ENCODE measurements at places on chromosomes 3 and 15.

DNA sequence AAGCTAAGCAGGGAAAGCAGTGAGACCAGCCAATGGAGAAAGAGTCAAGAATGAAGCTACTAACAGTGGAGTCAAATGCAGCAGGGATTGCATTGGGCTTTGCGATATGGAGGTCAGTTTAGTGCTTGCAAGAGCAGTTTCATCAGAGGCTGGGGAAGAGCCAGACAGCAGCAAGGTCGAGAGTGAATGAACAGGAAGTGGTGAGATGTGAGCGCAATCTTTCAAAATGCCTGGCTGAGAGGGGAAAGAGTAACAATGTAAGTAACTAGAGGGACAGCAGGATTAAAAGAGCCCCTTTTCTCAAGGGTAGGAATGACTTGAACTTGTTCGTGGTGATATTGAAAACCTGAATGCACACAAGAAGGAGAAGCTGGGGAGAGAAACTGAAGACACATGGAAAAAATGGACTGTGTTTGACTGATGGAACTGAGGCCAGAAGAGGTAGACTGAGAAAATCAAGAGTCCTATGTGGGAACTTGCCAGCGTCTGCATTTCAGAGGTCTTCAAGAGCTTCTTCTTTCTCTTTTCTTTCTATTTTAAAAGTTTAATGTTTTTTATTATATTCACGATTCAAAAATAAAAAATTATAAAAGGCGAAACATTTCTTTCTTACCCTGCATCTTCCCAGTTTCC lies 30.6 kb upstream of the GPR160 start:
- DNase-seq = peak; percentile 6

- DNase-seq = no peak
Observed at GRCh38 chr15:46709460-46710083, 1007.7 kb upstream of the SEMA6D start.

GRCh38 chr3:119013951-119014350 lies 20.7 kb downstream of the IGSF11 start:
- no peak for DNase-seq

- peak; percentile 13 for DNase-seq
Observed at GRCh38 chr3:129439226-129439816, 427 bp downstream of the MBD4 start.

DNA sequence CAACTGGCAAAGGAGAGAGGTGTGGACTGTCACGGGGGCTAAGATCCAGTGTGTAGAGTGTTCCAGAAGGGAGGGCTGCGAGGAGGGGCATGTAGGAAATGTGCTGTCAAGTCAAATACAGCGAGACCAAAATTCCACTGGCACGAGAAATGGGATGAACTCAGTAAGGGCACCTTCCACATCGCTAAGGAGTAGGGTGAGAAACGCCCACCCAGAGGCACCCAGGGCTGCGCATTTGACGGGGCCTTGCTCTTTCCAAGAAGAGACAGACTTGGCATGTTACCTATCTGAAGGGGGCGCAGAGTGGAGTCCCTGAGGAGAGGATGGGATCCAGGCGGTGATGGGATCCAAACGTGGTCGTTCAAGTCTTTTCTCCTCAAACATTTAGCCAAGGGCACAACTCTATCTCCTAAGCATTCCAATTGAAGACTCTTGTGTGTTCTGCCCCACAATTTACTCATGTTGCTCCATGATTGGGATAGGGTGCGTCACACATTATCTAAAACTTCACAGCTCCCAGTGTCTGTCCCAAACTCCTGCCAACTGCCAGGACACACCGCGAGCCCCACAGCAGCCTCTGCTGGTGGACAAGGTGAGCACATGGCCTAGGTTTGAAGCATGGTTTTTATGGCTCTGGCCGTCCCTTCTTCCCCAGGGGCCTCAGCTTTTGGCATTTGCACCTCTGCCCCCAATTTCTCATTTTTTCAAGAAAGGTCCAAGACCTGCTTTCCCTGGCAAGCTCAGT lies 7.6 kb downstream of the SELENOS start:
- DNase-seq = no peak

DNA sequence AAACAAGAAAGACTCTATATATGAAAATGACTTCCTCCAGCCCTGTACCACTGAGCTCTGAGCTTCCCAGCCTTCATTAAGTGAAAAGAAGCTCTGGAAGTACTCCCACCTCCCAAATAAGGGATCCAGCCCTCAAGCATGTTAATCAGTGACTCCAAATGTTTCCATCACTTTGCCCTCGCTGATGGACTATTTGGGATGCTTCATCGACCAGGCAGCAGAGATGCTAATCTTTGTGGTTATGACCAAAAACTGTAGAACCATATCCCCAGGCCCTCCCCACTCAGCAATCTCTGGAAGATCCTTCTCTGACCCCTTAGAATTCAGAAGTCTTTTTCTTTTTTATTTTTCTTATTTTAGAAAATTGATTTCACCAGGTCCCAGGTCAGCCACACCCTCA lies 2.3 kb upstream of the CTDSPL start:
- DNase-seq = no peak

- no peak for DNase-seq
Observed at GRCh38 chr3:119221779-119222320, 18.8 kb downstream of the B4GALT4 start.

DNA sequence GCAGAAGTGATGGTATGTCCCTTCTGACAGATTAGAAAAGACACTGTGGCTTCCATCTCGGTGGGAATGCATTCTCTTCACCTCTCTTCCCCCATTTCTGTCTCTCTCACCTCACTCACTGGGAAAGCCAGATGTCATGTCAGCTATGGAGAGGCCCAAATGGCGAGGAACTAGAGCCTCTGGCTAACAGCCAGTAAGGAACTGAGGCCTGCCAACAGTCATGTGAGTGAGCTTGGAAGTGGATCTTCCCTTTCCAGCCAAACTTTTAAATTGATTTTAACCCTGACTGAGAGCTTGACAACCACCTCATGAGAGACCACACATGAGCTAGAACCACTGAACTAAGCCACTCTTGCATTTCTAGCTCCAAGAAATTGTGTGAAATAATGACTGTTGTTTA lies 35.2 kb upstream of the CDAN1 start:
- DNase-seq = no peak

- no peak for DNase-seq
Observed at GRCh38 chr3:144109944-144110343, 138.3 kb downstream of the DIPK2A start.

DNA sequence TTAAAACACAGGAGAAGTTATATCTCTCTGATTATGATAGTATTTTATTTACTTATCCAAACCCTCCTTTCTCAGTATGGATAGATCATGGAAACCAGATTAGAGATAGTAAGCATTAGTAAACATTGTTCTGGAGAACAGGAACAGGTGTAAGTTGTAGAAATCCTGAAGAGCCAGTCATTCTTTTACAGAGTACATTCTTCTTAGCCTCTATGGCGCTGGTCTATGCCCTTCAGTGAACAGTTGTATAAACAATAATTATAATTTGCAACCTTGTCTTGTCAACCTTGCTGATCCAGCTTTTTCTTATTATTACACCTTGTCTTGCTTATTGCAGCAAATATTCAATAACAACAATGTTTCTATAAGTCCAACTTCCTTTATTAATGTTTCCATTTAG lies 47.4 kb downstream of the SLC15A2 start:
- DNase-seq = no peak

DNA sequence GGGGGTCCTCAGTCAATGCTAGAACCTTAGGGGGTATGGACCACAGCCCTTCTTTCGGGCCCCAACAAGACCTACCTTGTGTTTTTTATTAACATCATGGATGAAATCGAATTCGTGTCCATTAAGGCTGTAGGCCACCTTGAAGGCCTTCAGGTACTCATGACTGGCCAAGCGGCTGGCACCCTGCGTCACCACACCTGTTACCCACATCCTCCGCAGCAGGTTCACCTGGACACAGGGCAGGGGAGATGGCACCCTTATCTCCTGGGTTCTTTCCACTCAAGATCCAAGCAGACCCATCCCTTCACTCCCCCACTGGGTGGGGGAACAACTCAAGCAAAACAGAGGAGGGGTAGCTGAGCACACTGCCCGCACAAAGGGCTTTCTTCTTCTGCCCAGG lies 6.6 kb downstream of the MFGE8 start:
- DNase-seq = no peak

DNA sequence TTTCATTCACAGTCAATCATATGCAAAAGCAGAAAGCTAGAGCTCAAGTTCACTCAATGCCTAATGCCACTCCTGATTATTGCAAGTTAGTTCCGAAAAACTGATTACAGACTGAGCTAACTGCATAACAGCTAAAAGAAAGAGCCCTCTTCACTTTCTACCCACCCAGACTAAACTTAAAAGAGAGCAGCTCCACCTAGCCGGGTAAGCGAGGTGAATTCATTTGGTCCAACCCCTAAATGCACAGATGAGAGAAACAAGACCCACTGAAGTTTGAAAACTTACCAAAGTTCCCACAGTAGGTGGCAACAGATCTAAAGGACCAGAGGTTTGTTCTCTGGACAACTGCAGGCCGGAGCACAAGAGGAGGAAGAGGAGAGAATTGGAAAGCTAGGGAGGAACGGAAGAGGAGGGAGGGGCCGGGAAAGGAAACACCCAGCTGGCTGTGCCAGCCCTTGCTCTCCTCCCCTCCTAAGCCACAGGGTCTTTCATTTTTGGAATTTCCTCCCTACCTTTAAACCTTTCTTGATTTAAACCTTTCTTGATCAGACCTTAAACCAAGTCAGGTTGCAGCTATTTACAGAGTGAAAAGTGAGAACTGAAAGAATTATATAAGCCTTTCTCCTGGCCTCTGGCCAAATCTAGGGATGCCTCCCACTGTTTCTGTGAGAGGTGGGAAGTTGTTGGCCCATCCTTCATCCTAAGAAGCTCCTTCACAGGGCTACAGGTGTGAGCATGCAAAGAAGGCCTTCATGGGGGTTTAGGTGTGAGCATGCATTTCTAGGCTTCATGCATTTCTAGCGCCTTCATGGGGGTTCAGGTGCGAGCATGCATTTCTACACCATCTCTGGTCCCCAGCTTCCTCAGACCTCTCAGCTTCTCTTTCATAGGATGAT lies 114.7 kb upstream of the LMOD3 start:
- DNase-seq = no peak

- no peak for DNase-seq
Observed at GRCh38 chr3:185939721-185940120, 1.9 kb upstream of the TRA2B start.

GRCh38 chr3:45938864-45939263 lies 4.4 kb upstream of the CXCR6 start:
- peak; percentile 65 for DNase-seq

DNA sequence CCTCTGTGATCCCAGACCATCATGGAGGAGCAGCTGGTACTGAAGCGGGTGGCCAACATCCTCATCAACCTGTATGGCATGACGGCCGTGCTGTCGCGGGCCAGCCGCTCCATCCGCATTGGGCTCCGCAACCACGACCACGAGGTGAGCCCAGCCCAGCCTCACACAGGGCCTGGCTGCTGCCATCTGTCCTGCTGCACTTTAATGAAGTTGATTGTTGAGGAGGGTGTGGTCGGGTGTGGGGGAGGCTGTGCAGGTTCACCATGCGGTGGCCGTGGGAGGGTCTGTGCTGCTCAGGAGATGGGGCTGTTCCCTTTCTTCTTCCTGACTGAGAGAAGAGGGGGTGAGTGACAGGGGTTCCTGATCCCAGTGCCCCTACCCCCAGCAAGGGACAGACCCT lies 30.6 kb downstream of the ACAD9 start:
- no peak for DNase-seq

DNA sequence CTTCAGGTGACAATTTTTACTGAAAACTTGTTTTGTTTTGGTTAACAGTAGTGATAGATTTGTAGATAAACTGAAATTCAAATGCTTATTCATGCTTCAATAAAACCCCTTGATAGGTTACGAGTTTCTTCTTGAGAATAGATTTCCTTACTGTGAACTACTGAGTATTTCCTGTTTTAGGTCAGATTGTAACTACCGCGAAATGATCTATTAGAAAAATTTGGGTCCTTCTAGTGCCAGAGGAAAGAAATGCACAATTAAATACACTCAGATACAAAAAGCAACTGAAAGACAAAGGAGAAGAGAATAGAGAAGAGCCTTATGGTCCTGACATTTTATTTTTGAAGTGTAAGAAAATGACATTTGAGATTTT lies 251.7 kb upstream of the TBL1XR1 start:
- DNase-seq = no peak

DNA sequence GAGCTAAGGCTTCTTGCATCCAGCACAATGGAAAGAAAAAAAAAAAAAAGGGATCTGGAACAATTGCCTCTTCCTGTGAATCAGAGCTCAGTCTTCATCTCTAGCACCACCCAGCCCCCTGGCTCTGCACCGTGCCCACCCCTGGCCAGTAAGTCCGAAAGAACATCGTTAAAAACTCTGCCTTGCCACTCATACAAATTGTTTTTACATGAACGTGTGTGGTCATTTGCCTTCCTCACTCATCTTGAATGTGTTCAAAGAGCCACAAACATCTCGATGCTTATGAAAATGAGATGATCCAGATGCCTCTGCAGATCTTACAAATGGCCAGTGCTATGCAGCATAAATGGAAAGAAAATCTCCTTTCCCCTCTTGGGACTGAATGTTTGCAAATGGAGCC lies 400.0 kb upstream of the PPP2R3A start:
- DNase-seq = no peak

- no peak for DNase-seq
Observed at GRCh38 chr15:66715181-66715624, 13.2 kb downstream of the SMAD6 start.

GRCh38 chr3:58190291-58190690 lies 20.5 kb downstream of the DNASE1L3 start:
- no peak for DNase-seq

GRCh38 chr15:88605189-88606069 lies 15.7 kb upstream of the AEN start:
- no peak for DNase-seq

DNA sequence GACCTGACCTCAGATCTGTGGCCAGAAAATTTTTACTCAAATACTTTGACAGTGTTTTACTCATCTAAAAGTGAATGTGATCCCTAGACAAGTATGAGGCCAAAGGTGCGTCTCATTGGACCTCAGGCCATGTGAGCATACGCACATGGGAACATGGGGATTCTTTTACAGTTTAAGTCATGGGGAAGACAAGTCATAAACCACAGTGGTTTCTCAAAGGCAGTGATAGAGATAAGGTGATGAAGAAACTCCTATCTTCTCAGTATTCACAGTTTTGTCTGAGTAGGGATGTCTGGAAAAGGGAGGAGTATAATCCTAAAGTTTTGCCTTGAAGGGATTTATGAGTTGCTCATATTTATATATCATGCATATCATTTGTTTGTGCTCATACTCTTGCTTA lies 173.8 kb downstream of the FNDC3B start:
- DNase-seq = no peak

- DNase-seq = no peak
Observed at GRCh38 chr3:72190050-72190449, 405.1 kb upstream of the PROK2 start.

GRCh38 chr15:50219820-50220219 lies 37.8 kb downstream of the SLC27A2 start:
- no peak for DNase-seq

- DNase-seq = peak; percentile 70
Observed at GRCh38 chr3:69326855-69327300, 59.0 kb downstream of the FRMD4B start.

All from activated CD4-positive, alpha-beta T cell treated with anti-CD3 and anti-CD28 coated beads, Interleukin-2, amount 50 U/mL, for 24 hours (primary cell).